ENCODE measurements at places on chromosomes 11 and 22.

DNA sequence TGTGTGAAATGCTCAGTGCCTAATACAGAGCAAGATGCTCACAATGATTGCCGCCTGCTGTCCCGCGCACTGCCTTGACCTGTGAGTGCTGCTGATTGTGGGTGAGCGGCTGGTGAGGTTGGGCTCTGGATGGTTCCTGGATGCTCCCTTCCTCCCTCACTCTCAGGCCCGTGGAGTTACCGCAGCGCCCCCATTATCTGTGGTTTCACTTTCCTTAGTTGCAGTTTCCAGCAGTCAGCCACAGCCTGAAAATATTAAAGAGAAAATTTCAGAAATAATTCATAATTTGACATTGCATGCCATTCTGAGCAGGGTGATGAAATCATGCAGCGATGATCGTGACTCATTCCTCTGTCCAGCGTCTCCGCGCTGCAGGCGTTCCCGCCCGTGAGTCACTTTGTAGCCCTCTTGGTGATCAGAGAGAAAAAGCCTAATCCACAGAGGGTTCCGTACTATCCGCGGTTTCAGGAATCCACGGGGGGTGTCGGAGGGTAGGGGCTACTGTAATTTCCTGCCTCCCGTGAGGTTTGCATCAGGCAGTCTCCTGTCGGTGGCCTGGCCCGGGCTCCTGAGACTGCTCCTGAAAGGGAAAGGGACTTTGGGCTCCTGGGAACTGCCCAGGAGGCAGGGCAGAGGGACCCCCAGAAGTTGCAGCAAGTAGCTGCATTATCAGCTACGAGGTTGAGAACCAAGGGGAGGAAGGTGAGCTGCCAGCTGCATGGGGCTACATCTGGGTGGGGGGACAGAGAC lies 10.6 kb downstream of the RPL3 start:
- no peak for DNase-seq

- DNase-seq: no peak
Observed at GRCh38 chr11:101498891-101499290, 84.9 kb downstream of the TRPC6 start.

DNA sequence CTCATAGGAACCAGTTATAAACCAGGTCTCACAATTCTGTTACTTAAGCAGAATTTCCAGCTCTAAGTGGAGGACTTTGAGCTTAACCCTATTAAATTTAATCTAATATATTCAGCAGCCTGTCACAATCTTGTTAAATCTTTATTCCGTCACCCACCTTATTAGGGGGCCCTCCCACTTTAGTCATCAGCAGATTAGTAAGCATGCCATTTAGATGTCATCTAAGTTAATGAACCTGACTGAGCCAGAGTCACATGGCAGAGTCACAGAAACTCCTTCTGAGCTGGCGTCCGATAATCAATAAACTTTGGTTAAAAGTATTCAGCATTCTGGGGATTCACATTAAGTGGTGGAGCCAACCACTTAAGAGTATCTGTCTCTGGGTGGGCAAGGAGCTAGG lies 35.1 kb downstream of the TTC12 start:
- no peak for DNase-seq

DNA sequence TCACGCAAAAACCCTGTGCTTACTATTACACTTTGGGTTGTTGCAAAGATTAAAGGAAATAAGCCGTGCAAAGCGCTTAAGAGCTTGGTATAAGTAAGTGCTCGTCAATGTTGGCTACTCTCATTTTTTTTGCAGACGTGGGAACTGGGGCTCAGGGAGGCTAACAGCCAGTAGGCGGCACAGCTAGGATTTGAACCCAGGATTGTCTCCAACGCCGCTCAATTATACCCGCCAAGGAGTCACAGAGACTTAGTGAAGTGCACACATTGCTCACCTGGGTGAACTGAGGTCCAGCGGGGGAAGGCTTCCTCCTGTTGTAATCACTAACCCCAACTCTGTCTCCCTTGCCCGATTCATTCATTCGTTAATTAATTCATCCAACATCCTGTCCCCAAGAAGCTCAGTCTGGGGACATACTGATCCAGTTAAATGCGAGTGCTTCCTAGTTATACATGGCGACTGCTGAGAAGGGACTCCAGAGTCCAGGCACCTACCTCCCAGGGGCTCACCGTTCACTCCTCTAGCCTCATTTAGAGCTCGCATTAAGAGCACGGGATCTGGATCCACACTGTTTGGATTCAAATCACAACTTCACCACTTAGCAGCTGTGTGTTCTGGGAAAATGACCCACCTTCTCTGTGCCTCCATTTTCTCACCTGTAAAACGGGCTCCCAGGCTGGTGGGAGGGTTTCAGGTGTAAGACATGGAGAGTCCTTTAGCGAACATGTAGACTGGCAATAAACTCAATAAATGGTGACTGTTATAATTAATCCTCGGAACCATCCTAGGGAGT lies 838 bp upstream of the MTFP1 start:
- DNase-seq: peak; percentile 1

- no peak for DNase-seq
Observed at GRCh38 chr11:111693224-111693937, 72.8 kb downstream of the PPP2R1B start.

- DNase-seq: no peak
Observed at GRCh38 chr11:112518371-112518770, 257.7 kb upstream of the PLET1 start.

GRCh38 chr11:25576320-25576719 lies 755.6 kb upstream of the ANO3 start:
- no peak for DNase-seq

- DNase-seq: no peak
Observed at GRCh38 chr22:26225207-26225606, 55.9 kb downstream of the SEZ6L start.

DNA sequence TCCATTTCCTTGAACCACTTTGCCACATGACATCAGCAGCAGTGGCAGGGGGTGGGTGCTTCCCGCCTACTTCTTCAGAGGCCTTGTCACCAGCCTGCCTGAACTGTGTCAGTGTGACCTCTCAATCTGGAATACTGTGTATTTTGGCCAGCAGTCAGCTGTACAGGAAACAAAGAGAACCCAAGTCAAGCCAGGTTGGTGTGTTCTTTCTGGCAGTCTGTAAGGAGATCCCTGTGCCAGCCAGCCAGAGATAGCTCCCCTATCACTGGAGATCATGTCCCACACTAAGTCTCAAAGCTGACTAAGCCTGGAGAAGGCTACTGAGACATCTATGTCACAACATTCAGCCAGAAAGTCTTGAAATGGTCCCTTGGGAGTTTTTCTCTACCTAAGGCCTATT lies 142.1 kb downstream of the TRPC6 start:
- peak; percentile 16 for DNase-seq

- no peak for DNase-seq
Observed at GRCh38 chr22:31173386-31174145, 13.6 kb downstream of the RNF185 start.

- DNase-seq: no peak
Observed at GRCh38 chr11:117502779-117503100, 175.1 kb downstream of the CEP164 start.

GRCh38 chr22:27761000-27761399 lies 40.6 kb downstream of the MN1 start:
- DNase-seq: no peak

- DNase-seq: no peak
Observed at GRCh38 chr11:70865356-70865755, 387.0 kb downstream of the SHANK2 start.

DNA sequence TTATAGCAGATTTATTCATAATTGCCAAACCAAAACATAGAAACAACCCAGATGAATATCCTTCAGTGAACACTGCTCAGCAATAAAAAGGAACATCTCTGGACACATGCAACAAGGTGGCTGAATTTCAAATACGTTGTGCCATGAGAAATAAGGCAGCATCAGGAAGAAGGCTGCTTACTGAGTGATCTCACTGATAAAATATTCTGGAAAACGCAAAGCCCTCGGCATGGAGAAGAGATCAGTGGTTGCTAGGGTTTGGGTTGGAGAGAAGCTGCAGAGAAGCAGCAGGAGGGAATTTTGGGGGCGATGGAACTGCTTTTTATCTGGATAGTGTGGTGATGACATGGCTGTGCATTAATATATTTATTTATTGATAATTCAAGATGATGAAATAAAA lies 11.0 kb upstream of the SHANK2 start:
- DNase-seq: no peak

DNA sequence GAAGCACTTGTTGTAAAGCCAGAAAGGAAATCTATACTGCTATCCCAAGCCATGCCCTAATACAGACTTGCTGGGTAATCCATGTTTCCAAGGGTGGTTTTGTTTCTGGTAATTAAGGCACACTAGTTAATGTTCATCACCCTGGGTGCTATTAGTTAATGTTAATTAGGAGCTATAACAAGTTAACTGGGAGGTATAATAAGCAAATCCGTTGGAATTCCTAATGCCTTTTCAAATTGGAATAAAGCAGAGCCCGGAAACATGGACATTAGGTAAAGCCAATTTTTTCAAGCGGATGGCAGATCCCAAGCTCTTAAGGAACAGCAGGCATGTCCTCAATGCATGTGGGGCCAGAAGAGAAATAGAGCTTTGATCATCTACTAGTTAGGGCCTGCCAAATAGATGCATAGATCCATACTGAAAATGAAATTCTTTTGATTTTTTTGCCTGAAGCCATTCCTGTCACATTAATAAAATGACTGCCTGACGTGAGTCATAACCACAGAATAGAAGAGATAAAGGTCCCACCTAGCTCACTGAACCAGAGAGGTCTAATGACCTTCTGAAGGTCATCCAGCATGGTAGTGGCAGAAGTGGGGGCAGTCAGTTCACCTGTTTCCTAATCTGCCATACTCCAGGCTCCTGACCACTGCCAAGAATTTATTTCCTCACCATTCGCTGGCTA lies 28.5 kb upstream of the CCDC34 start:
- no peak for DNase-seq

DNA sequence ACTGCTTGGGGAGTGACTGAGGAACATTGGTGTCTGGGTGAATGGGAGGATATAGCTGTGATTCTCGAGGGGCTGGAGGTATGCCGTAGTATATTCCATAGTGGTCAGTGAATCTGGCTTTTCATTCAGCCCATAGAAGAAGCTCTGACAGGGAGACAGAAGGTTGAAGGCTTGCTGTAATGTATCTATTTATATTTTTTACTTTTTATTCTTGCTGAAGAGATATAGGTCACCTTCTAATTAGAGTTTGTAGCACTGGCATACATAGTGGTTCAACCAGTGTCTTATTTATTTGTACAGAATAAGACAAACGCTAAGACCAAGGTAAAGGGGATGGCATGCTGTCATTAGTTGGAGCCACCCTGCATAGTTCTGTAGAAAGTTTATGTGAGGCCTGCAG lies 10.0 kb downstream of the TRIM44 start:
- no peak for DNase-seq

DNA sequence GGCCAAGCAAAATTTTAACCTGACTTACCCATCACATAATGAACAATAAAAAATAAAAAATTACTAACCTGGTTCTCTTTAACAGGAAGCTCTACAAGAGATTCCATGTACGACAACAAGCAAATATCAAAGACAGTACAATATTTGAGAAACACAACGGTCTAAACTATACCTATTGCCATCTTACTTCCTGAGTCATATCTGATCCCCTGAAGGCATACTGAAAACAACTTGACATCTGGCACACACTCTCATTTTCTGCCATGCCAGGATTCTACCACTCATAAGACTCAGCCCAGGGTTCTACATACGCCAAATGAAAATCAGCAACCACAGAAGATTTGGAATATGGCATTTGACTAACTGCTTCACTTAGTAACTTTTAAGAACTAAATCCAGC lies 13.8 kb downstream of the DENND5A start:
- DNase-seq: no peak

- DNase-seq: no peak
Observed at GRCh38 chr11:64787526-64788320, 9.4 kb upstream of the SF1 start.

DNA sequence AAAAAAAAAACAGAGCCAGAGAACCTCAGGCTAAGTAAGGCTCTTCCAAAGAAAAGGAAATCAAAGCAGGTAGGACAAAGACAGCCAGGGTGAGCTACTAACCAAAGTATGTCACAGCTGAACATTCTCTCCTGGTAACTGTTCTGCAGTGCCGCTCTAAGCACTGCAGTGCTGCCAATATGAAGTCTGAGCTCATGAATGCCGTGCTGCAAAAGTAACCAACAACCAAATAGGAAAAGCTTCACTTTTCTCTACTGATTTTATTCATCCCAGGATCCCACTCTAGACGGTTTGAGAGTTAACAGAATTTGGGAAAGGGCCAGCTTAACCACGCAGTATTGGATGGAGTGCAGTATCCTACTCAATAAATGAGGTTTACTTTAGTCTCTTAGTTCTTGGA lies 3.5 kb downstream of the SIK3 start:
- no peak for DNase-seq

DNA sequence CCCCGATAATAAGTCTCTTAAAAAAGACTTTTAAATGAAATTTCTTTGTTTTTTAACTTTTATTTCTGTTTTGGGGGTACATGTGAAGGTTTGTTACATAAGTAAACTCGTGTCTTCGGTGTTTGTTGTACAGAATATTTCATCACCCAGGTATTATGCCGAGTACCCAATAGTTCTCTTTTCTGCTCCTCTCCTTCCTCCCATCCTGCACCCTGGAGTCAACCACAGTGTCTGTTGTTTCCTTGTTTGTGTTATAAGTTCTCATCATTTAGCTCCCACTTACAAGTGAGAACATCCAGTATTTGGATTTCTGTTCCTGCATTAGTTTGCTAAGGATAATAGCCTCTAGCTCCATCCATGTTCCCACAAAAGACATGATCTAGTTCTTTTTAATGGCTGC lies 1.6 kb upstream of the GSTP1 start:
- DNase-seq: no peak

DNA sequence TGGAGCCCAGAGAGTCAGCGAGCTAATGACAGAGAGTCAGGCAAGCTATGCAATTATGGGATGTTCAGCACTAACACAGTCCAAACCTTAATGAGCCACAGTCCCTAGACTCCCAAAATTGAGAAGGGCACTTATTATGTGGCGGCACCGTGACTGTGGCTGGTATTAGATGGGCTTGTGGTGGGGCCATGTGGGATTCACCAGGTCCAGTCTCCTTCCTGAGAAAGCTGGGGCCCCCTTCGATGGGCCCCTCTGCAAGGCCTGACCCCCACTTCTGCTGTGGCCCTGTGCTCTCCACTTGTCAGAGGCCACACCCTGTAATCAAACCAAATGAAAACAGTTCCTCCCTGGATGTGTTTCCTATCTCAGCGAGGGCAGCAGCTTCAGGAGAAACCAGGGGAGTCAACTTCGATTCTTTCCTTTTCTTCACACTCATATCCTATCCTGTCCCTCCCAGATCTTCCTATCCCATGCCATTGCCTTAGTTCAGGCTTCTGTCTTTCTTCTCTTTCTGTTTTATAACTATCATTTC lies 42.9 kb downstream of the INSC start:
- DNase-seq: no peak

DNA sequence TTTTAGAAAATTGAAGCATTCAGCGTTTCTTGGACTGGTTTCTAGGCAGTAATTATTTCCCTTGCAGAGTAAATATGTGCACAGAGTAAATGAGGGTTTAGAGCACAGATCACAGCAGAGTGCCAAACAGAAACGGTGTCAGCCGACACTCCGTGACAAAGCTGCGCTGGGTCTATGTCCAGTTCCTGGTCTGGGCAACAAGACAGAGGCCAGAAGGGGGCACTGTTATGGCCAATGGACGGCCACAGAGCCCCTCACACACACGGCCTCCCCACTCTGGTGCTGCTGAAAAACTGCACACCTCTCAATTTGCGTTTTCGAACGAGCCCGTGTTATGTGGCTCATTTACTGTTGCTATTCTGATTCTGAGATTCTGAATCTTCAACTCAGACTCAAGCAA lies 180.7 kb downstream of the MPPED1 start:
- peak; percentile 33 for DNase-seq

All from NCI-H774 (cell line).